ENCODE measurements at places on chromosomes 16 and 17.

GRCh38 chr16:1469693-1470201 lies 5.1 kb downstream of the CLCN7 start:
- DNase-seq, result no peak

- no peak for DNase-seq
Observed at GRCh38 chr16:79421126-79421525, 179.4 kb downstream of the MAF start.

- no peak for DNase-seq
Observed at GRCh38 chr17:58811290-58811689, 55.6 kb downstream of the PPM1E start.

DNA sequence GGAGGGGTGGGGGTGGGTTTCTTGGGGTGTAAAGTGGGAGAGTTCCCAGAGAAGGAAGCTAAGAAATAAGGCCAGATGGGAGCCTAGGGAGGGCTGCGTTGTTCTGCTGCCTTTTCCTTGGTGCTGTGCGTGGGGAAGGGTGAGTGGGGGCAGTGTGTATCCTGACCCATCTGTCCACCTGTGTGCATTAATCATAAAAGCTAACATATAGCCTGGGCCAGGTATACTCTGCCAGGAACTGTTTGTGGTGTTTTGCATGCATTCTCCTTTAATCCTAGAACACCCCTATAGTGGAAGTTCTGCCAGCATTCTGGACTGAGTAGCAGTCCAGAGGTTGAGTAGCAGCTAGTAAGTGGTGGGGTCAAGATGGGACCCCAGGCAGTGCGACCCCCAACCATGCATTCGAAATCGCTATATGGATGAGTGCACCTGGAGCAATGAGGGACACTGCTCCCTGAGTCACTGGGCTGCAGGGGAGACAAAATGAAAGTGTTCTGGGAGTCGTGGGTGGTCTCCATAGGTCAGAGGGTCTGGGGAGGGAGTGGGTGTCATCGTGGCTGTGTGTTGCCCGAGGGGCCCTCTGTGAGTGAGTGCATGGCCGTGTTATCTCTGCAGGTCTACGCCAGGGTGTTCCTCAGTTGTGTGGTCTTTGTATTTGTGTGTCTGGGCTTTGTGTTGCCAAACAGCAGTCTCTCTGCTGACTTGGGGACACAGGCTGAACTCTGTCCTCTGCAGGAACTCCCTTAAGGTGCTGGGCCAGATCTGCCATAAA lies 1.3 kb downstream of the ERBB2 start:
- no peak for DNase-seq

GRCh38 chr17:2924211-2924610 lies 128.0 kb downstream of the RAP1GAP2 start:
- no peak for DNase-seq

GRCh38 chr17:42342242-42343008 lies 45.8 kb downstream of the STAT3 start:
- peak; percentile 79 for DNase-seq

DNA sequence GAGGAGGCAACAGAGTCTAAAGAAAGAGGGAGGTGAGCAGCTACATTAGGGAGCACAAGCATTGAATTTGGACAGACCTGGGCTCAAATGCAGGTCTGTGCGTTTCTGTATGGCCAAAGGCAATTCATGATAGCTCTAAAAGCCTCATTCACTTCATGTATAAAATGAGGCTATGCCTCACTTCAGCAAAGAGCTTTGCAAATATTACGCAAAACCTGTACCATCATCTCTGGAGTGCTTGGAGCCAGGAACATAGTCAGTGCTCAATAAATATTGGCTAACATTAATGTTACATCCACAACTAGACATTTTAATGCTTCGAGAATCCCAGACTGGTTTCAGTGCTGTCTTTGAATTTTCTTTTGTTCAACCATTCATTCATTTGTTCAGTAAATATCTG lies 254.7 kb upstream of the CDH11 start:
- no peak for DNase-seq

DNA sequence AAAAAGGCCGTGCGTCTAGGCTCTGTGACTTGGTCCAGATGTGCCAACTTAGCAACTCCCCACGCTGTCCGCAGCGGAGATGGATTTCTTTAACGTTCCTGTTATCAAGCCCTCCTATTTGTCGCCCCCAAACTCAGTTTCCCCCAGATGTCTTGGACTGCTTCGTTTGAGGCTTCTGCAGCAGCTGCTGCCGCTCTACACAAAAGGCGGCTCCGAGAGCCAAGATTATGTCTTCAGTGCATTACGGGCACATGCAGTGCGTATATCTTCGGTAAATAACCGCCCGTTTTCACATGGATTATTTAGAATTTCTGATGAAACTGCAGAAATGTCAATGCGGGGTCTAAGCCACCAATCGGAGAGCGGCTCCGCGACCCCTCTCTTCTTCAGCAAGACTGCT lies 240.6 kb upstream of the ZFHX3 start:
- DNase-seq, result no peak

GRCh38 chr17:3799181-3799945 lies 1.6 kb downstream of the ITGAE start:
- no peak for DNase-seq
